NCI-H748 treated with DMSO at 0.1 percent for 48 hours (cell line): ENCODE measurements at places on chromosomes 2 and 18.

DNA sequence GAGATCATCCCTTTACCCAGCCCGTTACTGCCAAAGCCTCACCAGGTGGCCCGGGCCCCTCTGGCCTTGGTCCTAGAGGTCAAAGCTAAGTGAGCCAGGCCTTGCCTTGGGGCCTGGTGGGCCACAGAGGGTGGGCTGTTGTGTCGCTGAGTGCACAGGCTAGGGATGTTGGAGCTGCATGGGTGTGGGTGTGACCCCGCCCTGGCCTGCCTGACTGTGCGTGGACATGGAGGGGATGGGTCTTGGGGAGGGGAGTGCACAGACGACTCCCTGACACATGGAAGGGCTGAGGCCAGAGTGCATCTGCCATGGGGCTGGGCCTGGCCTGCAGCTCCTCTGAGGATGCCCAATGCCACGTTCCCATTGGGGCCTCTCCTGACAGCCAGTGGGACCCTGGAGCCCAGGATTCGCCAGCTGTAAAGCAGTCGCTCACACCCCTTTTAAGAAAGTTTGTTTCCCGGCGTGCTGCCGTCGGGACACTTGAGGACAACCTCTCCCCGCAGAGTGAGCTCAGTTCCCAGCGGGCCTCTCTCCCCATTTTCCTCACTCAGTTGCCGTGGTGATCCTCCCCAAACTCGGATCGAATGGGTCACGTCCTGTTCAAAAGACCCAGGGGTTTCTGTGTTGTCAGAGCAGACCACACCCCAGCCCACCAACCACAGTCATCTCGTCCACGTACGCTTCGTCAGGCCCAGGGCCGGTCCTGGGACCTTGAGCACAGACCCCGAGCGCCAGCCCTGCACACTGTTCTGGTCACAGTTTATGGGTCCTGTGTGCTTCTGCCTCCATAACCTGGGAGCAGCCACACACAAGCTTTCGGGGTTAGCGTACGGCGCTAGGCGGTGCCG, 93.5 kb downstream of the NFATC1 start:
- DNase-seq: no peak

- DNase-seq: no peak
These were observed 161.1 kb downstream of the ARL4C start for GRCh38 chr2:234335661-234336228.

DNA sequence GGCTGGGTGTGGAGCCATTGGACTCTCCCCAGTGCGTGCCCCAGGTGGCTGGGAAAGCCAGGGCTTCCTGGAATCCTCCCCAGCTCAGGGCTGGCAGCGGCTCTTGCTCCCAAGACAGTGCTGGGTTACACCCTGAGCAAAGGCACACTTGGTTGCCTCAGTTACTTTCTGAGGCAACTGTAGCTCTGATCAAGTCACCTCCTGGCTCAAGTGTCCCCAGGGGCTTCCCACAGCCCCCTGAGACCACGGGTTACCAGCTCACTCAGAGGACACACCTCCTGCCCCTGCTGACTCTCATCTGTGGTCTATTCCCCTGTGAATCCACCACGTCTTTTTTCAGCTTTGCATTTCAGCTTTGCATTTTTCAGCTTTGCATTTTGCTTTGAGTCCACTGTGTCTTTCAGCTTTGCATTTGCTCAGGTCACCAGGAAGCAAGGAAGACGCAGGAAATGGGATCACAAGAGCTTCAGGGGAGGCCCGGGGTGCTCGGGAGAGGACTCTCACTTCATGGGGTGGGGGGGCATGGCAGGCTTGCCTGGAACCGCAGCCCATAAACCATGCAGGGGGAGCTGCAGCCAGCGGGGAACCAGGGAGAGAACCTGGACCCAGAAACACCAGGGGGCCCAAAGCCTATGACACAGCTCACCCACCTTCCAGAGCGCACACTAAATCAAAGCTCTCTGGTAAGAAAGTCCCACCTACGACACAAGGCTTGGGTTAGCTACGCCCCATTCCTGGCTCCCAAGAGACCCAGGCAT, 138.0 kb upstream of the ASB18 start:
- no peak for DNase-seq

GRCh38 chr2:150019063-150019462, 431.5 kb upstream of the MMADHC start:
- DNase-seq: no peak

DNA sequence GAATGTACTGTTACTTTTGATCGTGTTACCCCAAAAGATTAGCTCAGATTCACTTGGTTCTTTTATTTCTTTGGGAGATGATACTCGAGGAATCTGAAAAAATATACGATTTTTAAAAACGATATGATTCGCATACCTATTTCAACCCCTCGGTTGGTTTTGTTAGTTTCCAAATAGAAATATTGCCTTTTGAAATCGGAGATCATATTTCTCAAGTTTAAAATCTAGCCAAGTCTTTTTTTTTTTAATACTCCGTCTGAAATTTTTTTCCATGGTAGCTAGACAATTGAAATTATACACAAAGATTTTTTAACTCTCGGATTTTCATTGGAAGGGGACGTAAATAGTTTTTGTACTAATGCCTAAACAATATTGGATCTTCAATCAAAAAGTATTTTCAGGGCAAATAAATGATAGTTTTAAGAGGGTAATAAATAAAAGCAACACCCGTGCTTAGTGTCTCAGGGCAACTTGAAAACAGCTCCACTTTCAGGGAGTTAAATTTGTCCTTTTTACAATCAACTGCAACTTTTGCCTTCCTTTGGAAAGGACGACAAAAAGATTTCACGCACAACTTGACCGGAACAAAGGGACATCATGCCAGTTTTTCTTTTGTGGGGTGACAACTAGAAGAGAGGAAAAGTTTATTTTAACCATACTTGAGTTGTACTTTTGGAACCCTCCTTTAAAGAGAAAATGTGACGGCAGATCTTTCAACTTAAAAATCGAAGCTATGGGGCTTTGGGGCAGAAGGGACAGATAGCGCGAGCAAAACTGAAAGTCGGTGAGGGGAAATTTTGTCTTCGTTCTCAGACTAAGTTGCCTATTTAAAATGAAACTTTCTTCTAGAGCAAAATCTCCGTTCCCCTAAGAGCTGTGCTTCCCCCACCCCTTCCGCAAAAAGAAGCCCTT, 5.8 kb upstream of the ONECUT2 start:
- no peak for DNase-seq

DNA sequence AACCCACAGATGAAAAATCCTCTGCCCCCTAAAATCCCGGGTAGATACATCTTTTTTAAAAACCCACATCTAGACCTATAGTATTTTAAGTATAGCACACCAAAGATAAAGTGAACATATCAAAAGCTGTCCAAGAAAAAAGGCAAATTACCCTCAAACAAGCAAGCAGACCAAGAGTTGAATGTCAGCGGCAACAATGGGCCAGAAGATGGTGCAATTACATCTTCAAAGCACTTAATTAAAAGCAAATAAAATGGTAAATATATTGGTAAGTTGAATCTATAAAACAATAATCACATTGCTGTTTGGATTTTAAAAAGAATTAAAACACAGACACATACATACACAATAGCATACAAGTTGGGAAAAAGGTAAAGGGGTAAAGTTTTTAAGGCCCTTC, 98.5 kb downstream of the MYOM1 start:
- DNase-seq: no peak

DNA sequence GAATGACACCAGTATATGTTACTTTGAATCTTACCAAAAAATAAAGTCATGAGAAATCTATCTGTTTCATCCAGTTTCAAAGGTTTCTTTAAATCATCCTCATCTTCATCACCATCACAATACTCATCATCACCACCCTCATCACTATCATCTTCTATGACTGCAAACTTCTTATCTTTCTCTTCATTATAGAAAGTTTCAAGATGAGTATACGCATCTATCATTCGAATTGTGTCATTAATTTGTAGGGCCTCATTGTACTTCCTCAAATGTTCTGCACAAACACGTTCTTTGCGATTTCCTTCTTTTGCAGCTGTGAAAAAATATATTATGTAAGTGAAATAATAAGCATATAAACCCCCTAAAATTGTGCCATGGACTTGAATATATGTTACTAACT, 34.1 kb upstream of the FAP start:
- DNase-seq: no peak

- no peak for DNase-seq
These were observed 202.3 kb downstream of the SPP2 start for GRCh38 chr2:234252772-234253171.

- peak; percentile 33 for DNase-seq
These were observed 105.7 kb upstream of the GAREM1 start for GRCh38 chr18:32576296-32576916.

- DNase-seq: no peak
These were observed 168.6 kb downstream of the INHBB start for GRCh38 chr2:120514521-120514920.

DNA sequence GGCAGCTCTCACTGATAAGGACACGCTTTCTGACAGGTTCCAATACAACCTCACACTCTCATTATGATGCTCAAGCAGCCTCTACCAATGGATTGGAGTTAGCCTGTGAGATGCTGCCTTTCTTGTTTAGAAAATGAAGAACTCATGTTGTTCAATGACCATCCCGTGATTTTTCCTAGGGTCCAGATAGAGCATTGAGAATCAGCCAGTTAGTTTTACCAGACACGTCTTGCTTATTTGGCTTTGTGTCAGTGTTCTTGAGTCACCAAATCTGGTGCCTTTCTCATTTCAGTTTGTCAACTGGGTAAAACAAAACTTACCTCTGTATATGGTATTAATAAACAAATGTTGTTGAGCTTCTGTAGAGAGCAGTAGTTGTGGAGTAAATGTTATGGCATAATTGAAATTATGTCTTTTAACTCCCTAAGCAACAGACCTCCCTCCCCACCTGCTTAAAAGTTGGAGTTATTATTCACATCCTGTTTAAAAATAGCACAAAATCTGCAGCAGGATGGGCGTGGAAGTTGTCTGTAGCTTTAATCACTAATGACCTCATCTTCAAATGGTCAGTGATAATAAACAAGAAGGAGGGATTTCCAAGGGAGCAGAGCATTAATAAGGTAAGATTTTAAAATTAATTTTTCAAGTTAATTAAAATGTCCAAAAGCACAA, 167.3 kb downstream of the HRH4 start:
- DNase-seq: no peak

DNA sequence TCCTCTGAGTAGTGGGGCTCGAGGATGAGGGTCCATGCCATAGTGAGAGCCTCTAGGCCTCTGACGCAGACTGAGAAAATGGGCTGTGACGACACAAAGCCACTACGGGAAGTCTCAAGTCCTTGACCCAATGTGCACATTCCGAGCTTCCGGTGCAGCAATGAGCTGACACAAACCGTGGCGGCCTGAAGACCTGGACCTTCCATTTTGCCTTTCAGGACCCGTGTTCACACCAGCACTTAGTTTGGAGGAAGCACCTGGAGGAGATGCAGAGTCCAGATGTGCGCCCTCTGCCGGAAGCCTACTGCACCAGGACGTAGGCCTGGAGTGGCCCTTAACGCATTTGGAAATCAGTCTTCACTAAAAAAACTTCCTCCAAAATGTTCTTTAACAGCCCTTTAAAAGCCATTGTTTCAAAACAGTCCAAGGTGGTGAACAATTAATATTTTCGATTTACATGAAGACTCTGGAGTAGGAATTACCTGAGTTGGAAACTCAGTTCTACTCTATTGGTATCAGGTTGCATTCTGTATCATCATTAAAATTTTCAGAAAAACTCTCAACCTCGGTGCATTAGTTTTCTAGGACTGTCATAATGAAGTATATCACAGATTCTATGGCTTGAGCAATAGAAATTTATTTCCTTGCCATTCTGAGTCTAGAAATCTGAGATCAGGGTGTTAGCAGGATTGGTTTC, 33.9 kb downstream of the BMP10 start:
- no peak for DNase-seq

DNA sequence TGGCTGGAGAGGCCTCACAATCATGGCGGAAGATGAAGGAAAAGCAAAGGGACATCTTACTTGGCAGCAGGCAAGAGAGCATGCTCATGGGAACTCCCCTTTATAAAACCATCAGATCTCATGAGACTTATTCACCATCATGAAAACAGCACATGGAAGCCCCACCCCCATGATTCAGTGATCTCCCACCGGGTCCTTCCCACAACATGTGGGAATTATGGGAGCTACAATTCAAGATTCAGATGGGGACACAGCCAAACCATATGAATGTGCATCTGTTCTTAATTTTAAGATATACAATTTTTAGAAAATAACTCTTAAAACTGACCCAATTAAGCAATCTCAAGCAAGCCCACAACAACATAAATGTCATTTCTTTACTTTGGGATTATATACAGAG, 12.6 kb downstream of the C18orf63 start:
- DNase-seq: no peak

GRCh38 chr2:66536997-66537396, 102.1 kb downstream of the MEIS1 start:
- peak; percentile 93 for DNase-seq

- DNase-seq: no peak
These were observed 11.0 kb downstream of the RAB11FIP5 start for GRCh38 chr2:73101626-73102256.
